ENCODE measurements at places on chromosomes 13 and 19. TPM values are rescaled to one million over a fixed set of nuclear protein-coding genes. Genes with fewer than 3 reads are reported as not detected.

The PTH2 gene
- total RNA-seq: not detected

The STARD13 gene
- 33.9 TPM for total RNA-seq

The SBK2 gene
- not detected for total RNA-seq

The SLC17A7 gene
- total RNA-seq: 2.0 TPM

The ZNF534 gene
- not detected for total RNA-seq

The RGS9BP gene
- 0.67 TPM for total RNA-seq

The ARHGAP33 gene
- 8.6 TPM for total RNA-seq

The IL11 gene
- total RNA-seq: not detected

The TEX101 gene
- not detected for total RNA-seq

The PTPRH gene
- 26.4 TPM for total RNA-seq

The IL17D gene
- total RNA-seq: not detected

The KCNK6 gene
- total RNA-seq: 16.0 TPM

The CILP2 gene
- not detected for total RNA-seq

The CALR3 gene
- not detected for total RNA-seq

GRCh38 chr19:1302533-1303239, 17.0 kb downstream of the EFNA2 start:
- H3K27ac ChIP-seq: no peak overlapping the region
- H3K4me1 ChIP-seq: peaks cover 12% of the 10 kb centered on the region
- no peak overlapping the region for H3K4me3 ChIP-seq
- no peaks in the 10 kb centered on the region for H3K27me3 ChIP-seq

DNA sequence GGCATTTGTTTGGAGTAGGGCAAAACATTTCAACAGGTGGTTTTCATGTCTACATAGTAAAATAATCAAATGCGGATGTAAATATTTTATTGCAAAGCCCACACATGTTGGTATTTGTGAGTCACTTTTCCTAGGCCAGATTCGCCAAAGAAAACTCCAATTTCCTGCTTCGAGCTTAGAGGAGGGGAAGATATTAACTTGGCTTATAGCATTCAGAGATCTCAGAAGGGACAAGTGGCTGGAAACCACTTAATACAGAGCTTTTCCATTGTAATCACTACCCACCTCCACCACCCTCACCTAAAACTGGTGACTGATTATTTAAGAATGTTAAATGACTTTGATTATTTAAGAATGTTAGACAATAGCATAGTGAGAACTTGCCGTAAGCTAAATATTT, 530.6 kb upstream of the SPRY2 start:
- H3K36me3 ChIP-seq: no peaks in the 10 kb centered on the region
- H3K27ac ChIP-seq: no peak overlapping the region
- DNase-seq: no peak
- no peaks in the 10 kb centered on the region for H3K4me1 ChIP-seq

- no peaks in the 10 kb centered on the region for H3K36me3 ChIP-seq
- H3K4me1 ChIP-seq: no peaks in the 10 kb centered on the region
- H3K4me3 ChIP-seq: no peak overlapping the region
- H3K27me3 ChIP-seq: no peaks in the 10 kb centered on the region
- no peak overlapping the region for H3K27ac ChIP-seq
Observed at GRCh38 chr13:33512880-33513554, 227.5 kb upstream of the STARD13 start.

GRCh38 chr13:91132786-91133185, 214.7 kb upstream of the MIR17HG start:
- DNase-seq: no peak
- H3K36me3 ChIP-seq: no peaks in the 10 kb centered on the region

- H3K4me1 ChIP-seq: no peaks in the 10 kb centered on the region
- no peak overlapping the region for H3K27ac ChIP-seq
- no peaks in the 10 kb centered on the region for H3K36me3 ChIP-seq
- DNase-seq: no peak
- no peaks in the 10 kb centered on the region for H3K27me3 ChIP-seq
Observed at GRCh38 chr19:18726846-18727245, 43.4 kb downstream of the CRTC1 start.

DNA sequence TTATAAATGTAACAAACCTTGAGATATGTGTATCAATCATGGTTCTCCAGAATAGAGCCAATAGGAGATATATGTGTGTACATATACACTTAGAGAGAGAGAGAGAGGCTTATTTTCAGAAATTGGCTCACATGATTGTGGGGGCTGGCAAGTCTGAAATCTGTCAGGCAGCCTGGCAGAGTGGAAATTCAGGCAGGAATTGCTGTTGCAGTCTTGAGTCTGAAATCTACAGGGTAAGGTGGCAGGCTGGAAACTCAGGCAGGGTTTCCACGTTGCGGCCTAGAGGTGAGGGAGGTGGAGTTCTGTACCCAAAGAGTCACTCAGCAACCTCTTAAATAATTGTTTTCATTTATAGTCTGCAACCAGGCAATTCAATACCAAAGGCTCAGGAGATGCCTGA, 218.4 kb downstream of the B3GLCT start:
- H3K4me3 ChIP-seq: no peak overlapping the region

- no peak for DNase-seq
- no peak overlapping the region for H3K4me3 ChIP-seq
- no peak overlapping the region for H3K27ac ChIP-seq
- no peaks in the 10 kb centered on the region for H3K27me3 ChIP-seq
- H3K36me3 ChIP-seq: no peaks in the 10 kb centered on the region
Observed at GRCh38 chr19:20079476-20079875, 1.7 kb downstream of the ZNF90 start.

- H3K36me3 ChIP-seq: no peaks in the 10 kb centered on the region
- H3K27me3 ChIP-seq: no peaks in the 10 kb centered on the region
- H3K4me1 ChIP-seq: peaks cover 22% of the 10 kb centered on the region
- no peak overlapping the region for H3K27ac ChIP-seq
- no peak overlapping the region for H3K4me3 ChIP-seq
Observed at GRCh38 chr13:21822029-21822428, 151.2 kb downstream of the FGF9 start.

DNA sequence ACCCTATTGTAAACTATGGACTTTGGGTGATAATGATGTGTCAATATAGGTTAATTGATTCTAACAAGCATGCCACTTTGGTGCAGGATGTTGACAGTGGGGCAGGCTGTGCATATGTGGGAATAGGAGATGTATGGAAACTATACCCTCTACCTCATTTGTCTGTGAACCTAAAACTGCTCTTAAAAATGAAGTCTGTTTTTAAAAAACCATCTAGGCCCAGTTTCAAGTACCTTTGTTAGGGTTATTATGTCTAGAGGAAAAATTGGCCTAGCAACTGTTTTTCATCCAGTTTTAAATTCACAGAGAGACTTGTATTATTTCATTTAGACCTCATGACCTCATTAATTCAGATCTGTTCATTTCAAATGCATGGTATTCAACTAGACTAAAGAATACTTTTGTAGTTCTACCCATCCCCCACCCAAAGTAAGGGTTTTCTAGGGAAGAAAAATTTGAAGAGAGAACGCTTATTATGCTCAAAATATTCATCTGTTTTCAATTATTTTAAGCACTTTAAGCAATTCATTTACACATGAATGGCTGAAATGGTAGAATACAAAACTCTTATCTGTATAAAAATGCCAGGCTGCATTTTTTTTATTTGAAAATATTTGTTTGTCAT, 1781.9 kb upstream of the MIR17HG start:
- no peaks in the 10 kb centered on the region for H3K27me3 ChIP-seq
- H3K27ac ChIP-seq: no peak overlapping the region
- H3K4me1 ChIP-seq: no peaks in the 10 kb centered on the region
- H3K36me3 ChIP-seq: no peaks in the 10 kb centered on the region
- no peak overlapping the region for H3K4me3 ChIP-seq

DNA sequence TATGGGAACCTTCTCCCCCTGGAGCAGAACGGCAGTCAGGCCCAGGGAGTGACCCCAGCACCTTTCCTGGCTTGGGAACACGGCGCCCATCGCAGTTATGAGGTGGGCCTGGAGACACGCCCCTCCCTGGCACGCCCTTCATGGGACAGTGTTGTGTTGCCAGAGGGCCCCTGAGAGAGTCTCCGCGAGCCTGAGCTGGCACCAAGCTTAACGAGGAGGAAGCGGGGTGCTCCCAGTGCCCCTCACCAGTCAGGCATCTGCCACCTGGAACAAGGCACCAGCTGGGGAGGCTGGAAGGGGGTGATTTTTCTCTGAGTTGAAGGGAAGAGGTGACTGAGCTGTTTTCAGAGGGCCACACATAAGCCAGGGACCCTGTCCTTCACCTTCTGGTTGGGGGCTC, 180.6 kb downstream of the KDM4B start:
- H3K27ac ChIP-seq: no peak overlapping the region
- no peak for DNase-seq
- no peak overlapping the region for H3K4me3 ChIP-seq
- H3K4me1 ChIP-seq: no peaks in the 10 kb centered on the region
- no peaks in the 10 kb centered on the region for H3K36me3 ChIP-seq
- no peaks in the 10 kb centered on the region for H3K27me3 ChIP-seq

DNA sequence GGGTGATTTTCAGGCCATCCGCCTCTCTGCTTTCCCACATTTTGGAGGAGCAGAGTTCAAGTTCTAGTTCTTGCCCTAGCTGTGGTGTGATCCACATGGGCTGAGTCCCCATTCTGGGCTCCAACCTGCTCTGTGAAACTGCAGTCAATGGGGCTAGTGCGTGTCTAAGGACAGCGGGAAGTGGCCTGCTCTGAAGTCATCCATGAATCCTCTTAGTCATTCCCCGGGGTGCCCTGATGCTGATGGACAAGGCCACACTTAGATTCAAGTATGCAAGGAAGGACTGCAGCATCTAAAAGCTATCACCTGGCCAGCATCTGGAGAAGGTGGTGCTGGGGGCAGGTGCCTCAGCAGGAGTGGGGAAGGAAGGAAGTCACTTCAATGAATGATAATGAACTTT, 94.6 kb downstream of the TSHZ3 start:
- no peaks in the 10 kb centered on the region for H3K36me3 ChIP-seq
- no peaks in the 10 kb centered on the region for H3K27me3 ChIP-seq
- H3K4me1 ChIP-seq: no peaks in the 10 kb centered on the region
- no peak for DNase-seq
- no peak overlapping the region for H3K4me3 ChIP-seq

GRCh38 chr13:102556806-102557205, 40.0 kb upstream of the TPP2 start:
- H3K27ac ChIP-seq: no peak overlapping the region
- no peaks in the 10 kb centered on the region for H3K36me3 ChIP-seq
- H3K27me3 ChIP-seq: no peaks in the 10 kb centered on the region
- DNase-seq: no peak

GRCh38 chr13:24938966-24939365, 157.0 kb upstream of the PABPC3 start:
- no peaks in the 10 kb centered on the region for H3K4me1 ChIP-seq
- no peak for DNase-seq
- no peaks in the 10 kb centered on the region for H3K36me3 ChIP-seq
- no peak overlapping the region for H3K4me3 ChIP-seq
- no peaks in the 10 kb centered on the region for H3K27me3 ChIP-seq
- no peak overlapping the region for H3K27ac ChIP-seq

DNA sequence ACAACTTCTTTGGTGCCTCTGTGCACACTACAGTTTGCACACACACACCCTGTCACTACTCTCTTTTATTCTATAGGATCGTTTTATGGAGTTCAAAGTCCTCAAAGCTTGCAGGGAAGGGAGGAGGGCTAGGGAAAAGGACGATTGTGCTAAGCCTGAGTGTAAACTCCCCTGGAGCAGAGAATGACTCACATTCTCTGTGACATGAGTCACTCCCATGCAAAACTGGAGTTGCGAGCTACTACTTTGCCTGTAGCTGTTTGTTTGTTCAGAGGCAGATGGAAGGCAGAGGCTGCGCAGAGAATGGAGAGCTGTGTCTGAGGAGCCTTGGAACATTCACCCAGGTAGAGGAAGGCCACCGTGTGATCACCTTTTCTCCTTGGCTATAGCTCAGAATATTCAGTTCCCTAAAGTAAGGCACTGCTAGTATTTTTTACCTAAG, 80.5 kb upstream of the MBNL2 start:
- peaks cover 12% of the 10 kb centered on the region for H3K4me1 ChIP-seq
- no peaks in the 10 kb centered on the region for H3K27me3 ChIP-seq
- no peaks in the 10 kb centered on the region for H3K36me3 ChIP-seq
- no peak overlapping the region for H3K4me3 ChIP-seq
- peak; percentile 73 for DNase-seq
- H3K27ac ChIP-seq: no peak overlapping the region

GRCh38 chr19:44644402-44645016, 799 bp downstream of the PVR start:
- peak overlapping the region; percentile 69 for H3K27ac ChIP-seq
- H3K27me3 ChIP-seq: no peaks in the 10 kb centered on the region
- peaks cover 18% of the 10 kb centered on the region for H3K4me1 ChIP-seq
- no peaks in the 10 kb centered on the region for H3K36me3 ChIP-seq

- H3K4me3 ChIP-seq: no peak overlapping the region
- no peaks in the 10 kb centered on the region for H3K36me3 ChIP-seq
- no peak overlapping the region for H3K27ac ChIP-seq
- H3K4me1 ChIP-seq: no peaks in the 10 kb centered on the region
- no peak for DNase-seq
Observed at GRCh38 chr13:110151462-110151861, 155.5 kb downstream of the COL4A1 start.

- H3K36me3 ChIP-seq: no peaks in the 10 kb centered on the region
- H3K27ac ChIP-seq: no peak overlapping the region
- no peak for DNase-seq
- H3K4me1 ChIP-seq: no peaks in the 10 kb centered on the region
- no peak overlapping the region for H3K4me3 ChIP-seq
Observed at GRCh38 chr19:8973501-8974091, 36.6 kb downstream of the MUC16 start.

GRCh38 chr13:83881917-83882605, at the start of gene SLITRK1:
Gene SLITRK1, minus strand, starts transcription at chr13:83882474. Its CDS starts 967 bp downstream, at chr13:83881507.
- no peak for DNase-seq
- no peaks in the 10 kb centered on the region for H3K36me3 ChIP-seq
- no peak within 1 kb of the TSS for H3K27ac ChIP-seq
- H3K4me1 ChIP-seq: no peaks in the 10 kb centered on the region
- H3K27me3 ChIP-seq: no peaks in the 10 kb centered on the region

- no peaks in the 10 kb centered on the region for H3K27me3 ChIP-seq
- peak overlapping the region; percentile 50 for H3K27ac ChIP-seq
- peaks cover 22% of the 10 kb centered on the region for H3K4me1 ChIP-seq
- no peaks in the 10 kb centered on the region for H3K36me3 ChIP-seq
Observed at GRCh38 chr19:13118424-13119193, 545 bp downstream of the NACC1 start.

GRCh38 chr13:113638173-113638746, 19.7 kb downstream of the ATP4B start:
- no peaks in the 10 kb centered on the region for H3K36me3 ChIP-seq
- no peak overlapping the region for H3K27ac ChIP-seq
- H3K27me3 ChIP-seq: no peaks in the 10 kb centered on the region
- no peaks in the 10 kb centered on the region for H3K4me1 ChIP-seq

- H3K4me3 ChIP-seq: no peak overlapping the region
- H3K36me3 ChIP-seq: no peaks in the 10 kb centered on the region
- H3K27me3 ChIP-seq: no peaks in the 10 kb centered on the region
- H3K27ac ChIP-seq: no peak overlapping the region
- no peak for DNase-seq
Observed at GRCh38 chr19:8221161-8221560, 12.0 kb downstream of the CERS4 start.

DNA sequence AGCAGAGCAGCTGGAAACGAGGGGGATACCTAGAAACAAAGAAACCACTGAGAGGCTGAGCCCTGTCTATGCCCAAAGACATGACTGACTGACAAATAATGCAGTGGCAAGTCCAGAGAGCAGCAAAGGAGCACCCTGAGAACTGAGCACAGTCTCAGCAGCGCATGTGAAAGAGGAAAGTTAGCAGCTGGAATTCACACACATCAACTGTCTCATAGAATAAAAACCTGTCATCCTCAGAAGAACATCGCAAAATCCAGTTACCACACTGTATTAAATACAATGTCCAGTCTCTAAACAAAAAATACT, 24.1 kb upstream of the DLEU7 start:
- no peak overlapping the region for H3K27ac ChIP-seq
- H3K4me3 ChIP-seq: no peak overlapping the region
- H3K4me1 ChIP-seq: no peaks in the 10 kb centered on the region
- no peak for DNase-seq

Measured in Peyer's patch (tissue), 4 donors.